ENCODE measurements at places on chromosomes 7 and 10.

- DNase-seq = peak; percentile 31
Measured at GRCh38 chr10:13016426-13016825, 14.9 kb upstream of the CCDC3 start.

DNA sequence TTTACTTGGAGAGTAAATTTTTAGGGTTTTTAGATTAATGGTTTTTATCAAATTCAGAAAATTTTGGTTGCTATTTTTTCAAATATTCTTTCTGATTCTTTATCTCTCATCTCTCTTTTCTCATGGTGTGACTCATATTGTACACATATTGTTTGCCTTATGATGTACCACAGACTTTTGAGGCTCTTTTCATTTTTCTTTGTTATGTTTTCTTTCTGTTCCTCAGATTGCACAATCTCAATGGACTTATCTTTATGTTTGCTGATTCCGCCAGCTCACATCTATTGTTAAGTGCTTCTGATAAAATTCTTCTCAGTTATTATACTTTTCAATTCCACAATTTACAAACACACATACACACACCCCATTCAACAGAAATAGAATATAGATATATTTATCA lies 168.2 kb upstream of the IGFBP3 start:
- peak; percentile 48 for DNase-seq

GRCh38 chr7:44769776-44770294 lies 21.2 kb downstream of the ZMIZ2 start:
- DNase-seq = peak; percentile 47

DNA sequence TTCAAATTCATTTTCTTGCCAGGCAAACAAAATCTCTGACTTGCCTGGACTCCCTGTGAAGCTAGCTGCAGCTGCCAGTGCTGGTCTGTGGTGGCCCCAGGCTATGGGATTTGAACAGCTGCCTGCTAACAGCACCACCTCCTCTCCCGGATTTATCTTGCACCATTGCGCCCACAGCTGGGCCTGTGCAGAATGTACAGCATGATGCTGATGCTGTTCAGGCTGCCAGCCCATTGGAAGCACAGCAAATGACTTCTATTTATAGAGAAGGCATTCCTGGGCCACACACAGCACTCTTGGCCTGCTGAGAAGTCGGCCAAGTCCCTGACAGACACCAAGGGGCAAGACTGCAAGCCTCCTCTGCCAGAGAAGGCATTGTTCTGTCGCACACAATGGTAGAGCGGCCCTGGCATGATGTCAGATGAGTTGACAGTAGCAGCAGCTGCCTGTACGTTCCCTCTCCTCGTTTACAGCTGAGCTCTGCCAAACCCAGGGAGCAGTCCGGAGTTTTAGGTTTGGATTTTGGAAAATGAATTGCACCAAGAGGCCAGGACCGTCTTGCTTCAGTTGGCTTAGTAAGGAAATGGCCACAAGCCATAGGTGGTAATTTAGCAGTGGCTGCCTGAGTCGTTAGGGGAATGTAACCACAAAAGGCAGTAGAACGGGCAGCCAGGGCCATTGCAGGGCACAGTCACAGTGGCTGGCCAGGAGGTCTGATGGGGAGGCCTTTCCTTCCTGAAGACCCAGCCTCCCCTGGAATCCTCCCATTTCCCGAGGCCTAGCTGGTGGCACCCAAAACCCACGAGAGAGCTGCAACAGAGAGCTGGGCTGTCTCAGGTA lies 38.5 kb downstream of the MTURN start:
- peak; percentile 89 for DNase-seq

DNA sequence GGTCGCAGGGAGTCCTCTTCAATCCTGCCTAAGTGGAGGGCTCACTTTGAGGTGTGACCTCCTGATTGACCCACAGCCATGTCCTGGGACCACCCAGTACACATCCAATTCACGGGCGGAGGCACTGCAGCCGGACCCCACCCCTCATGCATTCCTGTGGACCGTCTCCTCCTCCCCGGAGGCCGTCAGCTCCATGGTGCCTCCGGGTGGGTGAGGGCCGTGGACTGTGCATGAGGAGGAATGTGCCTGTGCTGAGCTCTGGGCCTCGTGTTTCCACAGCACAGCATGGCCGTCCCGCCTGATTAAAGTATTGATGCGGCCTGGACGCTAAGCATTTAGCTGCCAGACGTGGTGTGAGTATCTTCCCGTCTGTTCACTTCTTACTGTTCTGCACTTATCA lies 52.8 kb downstream of the CFAP46 start:
- no peak for DNase-seq

- DNase-seq = no peak
Measured at GRCh38 chr10:43273997-43274396, 7.1 kb upstream of the RASGEF1A start.

GRCh38 chr7:116028787-116029186 lies 1.8 kb downstream of the TFEC start:
- no peak for DNase-seq

DNA sequence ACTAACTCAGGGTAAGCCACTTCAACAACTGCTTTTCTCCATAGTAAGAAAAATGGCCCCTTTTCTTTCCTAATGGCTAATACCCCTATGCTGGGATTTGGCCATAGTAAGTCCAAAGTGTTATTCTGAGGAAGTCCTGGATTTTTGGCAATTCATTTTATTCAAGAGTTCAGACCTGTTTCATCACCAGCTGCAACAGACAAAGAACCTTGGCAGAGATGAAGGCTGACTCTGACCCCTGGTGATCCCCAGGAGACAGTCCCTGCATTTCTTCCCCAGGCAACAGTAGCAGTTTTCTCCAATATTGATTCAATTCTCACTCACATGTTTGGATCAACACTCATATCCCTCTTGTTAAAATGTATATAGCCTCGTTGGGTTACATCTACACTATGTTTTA lies 145.2 kb downstream of the RNF133 start:
- DNase-seq = no peak

DNA sequence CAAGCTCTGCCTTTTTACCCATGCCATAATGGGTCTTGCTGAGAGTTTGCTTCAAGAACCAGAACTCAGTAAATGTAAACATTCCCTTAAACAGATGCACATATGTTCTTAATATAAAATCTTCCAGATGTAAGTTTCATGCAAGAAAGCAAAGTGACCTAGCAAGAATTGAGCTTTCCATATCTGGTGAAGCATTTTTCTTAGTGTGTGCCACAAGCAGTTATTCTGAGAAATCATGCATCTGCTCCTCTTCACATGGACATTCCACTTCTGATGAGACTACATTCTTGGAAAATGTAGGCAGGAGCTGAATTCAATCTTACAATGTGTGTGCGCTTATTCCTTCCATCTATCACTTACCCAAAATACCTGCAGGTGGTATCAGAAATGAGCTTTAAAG lies 227.8 kb upstream of the LRRTM3 start:
- no peak for DNase-seq

DNA sequence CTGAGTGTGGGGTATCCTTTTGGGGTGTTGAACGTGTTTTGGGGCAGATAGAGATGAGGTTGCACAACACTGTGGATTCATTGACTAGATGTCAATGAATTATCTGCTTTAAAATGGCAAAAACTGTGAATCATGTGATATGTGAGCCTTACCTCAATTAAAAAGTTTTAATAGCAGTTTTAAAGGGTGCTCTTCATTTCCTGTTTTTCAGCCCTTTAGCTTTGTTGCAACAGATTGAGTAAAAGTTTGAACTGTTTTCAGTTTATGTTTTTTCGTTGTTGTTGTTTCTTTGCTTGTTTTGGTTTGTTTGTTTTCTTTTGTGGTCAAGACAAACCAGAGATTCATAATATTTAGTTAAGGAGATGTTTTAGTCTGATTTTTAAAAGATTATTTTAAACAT lies 9.4 kb downstream of the TAS2R41 start:
- no peak for DNase-seq

GRCh38 chr10:28939281-28940157 lies 262.2 kb downstream of the BAMBI start:
- peak; percentile 66 for DNase-seq

- no peak for DNase-seq
Measured at GRCh38 chr10:77361831-77362230, 275.8 kb downstream of the KCNMA1 start.

- peak; percentile 52 for DNase-seq
Measured at GRCh38 chr7:106486331-106486730, 174.6 kb downstream of the CCDC71L start.
